ENCODE measurements at places on chromosomes 1 and 21. TPM values are rescaled to one million over a fixed set of nuclear protein-coding genes. Genes with fewer than 3 reads are reported as not detected.

- no peak for DNase-seq
These were observed 9.4 kb downstream of the FAM229A start for GRCh38 chr1:32352831-32353383.

- no peak for DNase-seq
These were observed 302.6 kb upstream of the GREM2 start for GRCh38 chr1:240914506-240914905.

GRCh38 chr1:84407958-84408422 lies 9.7 kb downstream of the DNASE2B start:
- DNase-seq, result no peak

The LAMC1 gene
- 217 TPM for total RNA-seq

- DNase-seq, result no peak
These were observed 13.3 kb downstream of the PLPPR5 start for GRCh38 chr1:98991127-98992012.

The RAB3B gene
- 2.0 TPM for total RNA-seq

Data from vagina (tissue), 2 donors.